ENCODE measurements at places on chromosomes 13 and 19.

DNA sequence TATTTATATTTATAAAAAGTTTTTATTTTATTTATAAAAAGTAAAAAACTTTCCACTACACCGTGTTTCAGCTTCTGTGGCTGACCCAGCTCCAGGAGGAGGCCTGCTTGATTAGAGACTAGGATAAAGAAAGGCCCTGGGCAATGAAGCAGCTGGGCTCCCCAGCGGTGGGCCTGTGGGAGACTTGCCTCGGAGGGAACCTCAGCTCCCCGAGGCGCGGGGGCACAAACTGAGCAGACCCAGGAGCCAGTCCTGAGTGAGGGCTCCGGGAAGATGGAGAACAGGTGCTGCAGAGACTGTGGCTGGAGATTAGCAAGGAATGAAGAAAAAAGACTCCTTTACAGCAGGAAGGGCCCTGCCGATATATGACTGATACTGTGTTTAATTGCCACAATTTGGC lies 63.8 kb upstream of the GJB6 start:
- no peak for DNase-seq

DNA sequence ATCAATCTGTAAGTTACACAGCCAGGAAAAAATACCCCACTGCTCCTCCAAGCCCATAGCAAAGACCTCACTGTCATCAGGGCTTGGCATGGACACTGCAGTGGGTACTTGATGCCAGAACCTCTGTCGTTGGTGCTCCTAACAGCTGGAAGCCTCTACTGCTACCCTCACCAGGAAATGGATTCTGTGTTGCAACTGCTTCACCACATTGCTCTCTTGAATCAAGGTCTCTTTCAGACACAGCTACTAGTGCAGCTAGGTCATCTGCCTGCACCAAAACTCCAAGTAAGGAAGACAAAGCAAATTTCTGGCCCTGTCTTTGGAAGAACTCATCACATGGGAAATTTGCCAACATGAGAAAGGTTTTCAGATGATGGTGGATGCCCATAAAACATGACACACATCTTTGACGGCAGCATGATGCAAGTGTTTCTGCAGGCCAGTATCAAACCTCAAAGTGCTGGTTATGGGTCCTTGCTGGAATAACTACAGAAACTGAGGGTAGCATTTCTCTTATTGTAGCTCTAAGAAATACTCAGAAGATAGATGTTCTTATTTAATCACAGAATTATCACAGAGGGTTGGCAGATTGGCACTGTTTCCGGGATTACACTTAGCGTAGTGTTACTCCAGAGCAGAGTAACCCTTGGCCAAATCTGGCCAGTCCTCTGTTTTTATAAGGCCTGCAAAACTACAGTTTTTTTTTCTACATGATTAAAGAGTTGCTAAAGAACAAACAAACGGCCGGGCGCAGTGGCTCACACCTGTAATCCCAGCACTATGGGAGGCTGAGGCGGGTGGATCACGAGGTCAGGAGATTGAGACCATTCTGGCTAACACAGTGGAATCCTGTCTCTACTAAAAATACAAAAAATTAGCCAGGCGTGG lies 12.9 kb upstream of the PCCA start:
- peak; percentile 6 for DNase-seq

GRCh38 chr19:46344363-46344762 lies 2.5 kb upstream of the PPP5C start:
- no peak for DNase-seq

DNA sequence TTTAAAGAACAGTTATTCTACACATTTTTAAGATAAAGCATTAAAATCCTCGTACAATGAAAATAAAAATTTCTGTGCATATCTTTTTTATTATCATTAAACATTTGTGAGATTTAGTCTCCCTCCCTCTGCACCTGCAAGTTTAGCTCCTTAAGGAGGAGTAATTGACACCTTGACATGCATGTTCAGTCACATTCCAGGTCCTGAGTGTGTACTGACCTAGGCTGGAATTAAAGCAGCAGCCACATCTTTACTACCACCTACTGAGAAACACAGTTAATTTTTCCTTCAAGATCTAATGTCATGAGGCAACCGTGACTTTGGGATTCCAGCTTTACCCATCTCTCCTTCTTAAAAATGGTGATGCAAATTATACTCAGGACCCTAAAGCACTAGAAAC lies 123.1 kb upstream of the FREM2 start:
- DNase-seq, result no peak

- no peak for DNase-seq
Measured at GRCh38 chr19:57719901-57720519, 7.4 kb downstream of the ZNF671 start.

- DNase-seq, result no peak
Measured at GRCh38 chr19:35306473-35307246, 14.7 kb downstream of the MAG start.

Measured in HFFc6 (cell line).